ENCODE measurements at places on chromosomes 7 and 10.

DNA sequence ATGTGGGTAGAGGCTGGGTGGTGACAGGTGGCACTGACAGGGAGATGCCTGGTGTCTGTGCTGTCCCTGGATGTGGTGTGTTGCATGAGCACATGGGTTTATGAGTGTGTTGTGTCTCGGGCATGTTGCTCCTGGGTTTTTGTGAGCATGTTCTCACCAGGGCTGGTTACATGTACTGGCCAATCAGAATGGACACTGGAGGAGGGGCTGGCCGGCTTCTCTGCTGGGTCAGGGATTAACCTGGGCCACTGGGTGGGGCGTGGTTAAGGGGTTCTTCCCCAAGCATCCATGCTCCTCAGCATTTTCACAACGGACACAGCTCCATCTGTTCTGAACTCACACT lies 20.8 kb upstream of the VOPP1 start:
- no peak for DNase-seq

DNA sequence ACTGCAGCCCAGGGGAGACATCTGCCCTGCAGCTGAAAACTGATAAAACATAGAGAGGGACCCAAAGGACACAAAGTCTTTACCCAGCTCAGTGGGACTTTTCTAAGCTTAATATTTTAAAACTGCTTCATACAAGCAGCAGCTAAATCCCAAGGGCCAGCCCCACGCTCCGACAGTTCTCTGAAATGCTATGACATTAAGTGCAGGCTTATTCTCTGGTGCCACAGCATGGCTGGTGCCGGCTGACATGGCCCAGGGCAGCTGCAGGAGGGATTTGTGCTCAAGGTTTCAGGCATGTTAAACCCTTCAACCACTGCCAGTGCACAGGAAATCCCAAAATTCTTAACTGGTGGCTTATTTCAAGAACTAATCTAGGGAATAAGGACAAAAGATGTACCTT lies 170.9 kb downstream of the PARD3 start:
- no peak for DNase-seq

GRCh38 chr10:43746906-43747305 lies 98.2 kb upstream of the ZNF32 start:
- no peak for DNase-seq

DNA sequence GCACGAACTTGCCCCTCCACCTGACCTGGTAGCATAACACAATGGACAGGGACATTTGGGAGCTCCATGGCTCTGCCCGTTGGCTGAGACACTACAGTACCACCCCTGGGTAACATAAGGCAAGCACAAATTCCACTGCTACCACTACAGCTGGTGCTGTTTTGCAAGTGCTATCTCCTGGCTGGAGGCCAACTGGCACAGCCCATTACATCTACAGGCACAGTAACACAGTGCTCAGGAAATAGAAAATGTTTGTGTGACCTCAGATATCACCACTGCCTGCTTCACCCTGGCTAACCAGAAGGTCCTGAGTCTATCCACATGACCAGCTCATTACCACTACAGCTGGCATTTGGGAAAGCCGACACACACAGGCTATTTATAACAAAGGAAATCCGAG lies 631.1 kb upstream of the MBL2 start:
- DNase-seq = no peak

GRCh38 chr7:135690566-135690965 lies 28.3 kb downstream of the STMP1 start:
- DNase-seq = no peak

DNA sequence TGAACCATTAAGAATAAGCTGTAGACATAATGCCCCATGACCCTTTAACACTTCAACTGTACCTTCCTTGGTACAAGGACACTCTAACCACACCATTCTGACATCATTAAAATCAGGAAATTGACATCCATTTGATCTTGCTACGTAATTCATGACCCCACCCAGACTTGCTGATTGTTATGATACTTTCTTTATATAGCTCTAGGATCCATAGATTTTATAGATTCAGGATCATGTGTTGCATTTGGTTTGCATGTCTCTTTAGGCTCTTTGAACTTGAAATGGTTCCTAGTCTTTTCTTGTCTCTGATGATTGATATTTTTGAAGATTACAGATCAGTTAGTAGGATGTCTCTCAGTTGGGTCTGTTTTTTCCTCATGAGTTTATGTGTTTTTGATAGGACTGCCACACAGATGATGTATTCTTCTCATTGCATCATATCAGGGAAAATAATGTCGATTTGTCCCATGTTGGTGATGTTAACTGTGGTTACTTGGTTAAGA lies 13.5 kb downstream of the CCM2 start:
- DNase-seq = no peak

DNA sequence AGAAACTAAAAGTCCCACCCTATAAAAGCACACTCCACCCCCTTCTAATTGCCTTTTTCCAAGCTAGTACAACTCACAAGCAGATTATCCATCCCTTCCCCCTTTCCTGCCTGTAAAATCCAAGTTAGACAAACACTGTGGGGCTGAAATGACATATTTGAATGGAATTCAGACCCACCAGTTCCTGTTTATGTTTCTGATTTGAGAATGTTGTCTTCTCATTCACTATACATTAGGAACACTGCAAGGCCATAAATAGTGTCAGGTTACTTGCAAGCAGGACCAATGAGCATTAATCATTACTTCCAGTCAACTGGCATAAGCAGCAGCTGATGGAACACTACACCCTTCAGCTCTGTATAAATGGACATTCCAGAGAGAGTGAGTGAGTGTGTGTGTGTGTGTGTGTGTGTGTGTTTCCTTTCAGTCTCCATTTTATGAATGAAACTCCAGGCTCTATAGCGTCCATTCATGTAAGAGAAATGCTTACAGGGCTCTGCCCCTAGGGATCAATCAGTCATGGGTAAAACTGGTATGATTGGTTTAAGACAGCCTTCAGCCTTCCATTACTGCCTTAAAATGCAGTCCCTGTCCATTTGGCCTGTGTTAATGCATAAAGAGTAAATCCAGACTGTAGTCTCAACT lies 69.3 kb downstream of the ETV1 start:
- DNase-seq = peak; percentile 99

DNA sequence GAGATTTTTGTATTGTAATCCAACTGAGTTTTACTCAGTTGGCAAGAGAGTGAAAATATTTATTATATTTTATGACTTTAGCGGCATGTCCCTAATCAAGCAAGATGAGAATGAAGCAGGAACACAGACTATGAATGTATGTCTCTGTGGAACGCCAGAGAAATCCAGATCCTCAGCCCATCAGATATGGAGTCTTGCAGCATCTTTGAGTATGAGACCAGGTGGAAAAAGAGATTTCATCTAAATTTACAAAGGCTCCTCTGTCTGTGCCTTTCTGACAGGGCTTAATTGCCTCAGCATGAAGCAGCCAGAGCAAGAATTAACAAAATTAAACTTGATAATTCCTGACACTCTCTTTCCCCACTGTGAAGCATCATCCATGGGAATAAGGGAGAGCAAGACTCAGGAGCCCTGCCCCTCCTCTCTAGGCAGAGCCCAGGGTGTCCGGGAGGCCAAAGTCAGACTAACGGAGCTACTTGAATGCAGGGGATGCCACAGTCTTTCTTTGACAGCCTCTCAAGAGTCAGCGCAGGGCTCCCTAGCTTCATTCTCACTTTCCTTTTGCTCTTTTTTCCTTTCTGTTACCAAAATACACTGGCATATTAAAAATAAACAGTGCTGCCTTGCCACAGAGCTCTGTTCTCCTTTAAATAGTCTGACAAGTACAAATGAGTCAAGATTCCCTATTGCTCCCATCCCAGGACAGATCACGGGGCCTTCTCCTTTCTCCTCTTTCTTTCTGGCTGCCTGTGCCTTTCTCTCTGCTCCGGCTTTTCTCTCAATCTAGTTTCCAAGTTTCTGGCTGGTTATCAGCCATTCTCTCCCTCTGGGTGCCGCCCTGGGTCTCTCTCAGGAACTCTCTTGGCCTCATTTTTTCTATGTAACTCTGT lies 132.2 kb upstream of the INHBA start:
- DNase-seq = no peak

DNA sequence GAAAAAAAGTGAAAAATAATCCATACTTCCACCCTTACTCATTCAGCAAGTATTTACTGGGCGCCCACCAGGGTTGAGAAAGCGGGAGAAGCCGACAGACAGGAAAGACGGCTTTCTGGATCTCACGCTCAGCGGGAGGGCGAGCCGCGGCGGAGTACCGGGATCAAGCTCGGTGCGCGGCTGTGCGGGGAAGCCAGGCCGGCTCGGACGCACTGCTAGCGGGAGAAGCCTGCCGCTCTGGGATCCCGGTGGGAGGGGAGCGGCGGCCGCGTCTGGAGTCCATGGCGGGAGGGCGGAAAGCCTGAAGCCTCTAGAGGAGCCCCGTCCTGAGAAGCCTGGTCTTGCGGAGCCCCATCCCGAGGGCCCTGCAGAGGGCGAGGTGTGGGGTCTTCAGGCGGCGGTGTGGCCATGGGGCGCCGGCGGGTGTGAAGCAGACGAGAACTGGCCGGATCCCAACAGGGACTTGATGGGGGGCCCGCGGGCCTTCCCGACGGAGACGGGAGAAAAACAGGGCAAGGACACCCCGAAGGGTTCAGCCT lies 82.9 kb downstream of the VIPR2 start:
- DNase-seq = no peak

Measured in NCI-H1105 treated with DMSO at 0.1 percent for 48 hours (cell line).